ENCODE measurements at places on chromosomes 16 and 17.
A peak's percentile ranks its signal among the peaks of the same experiment; 100 is the strongest.

- DNase-seq = no peak
Observed at GRCh38 chr17:83156408-83156807, 77.0 kb downstream of the METRNL start.

- no peak for DNase-seq
Observed at GRCh38 chr16:88749358-88749757, 35.7 kb downstream of the PIEZO1 start.

DNA sequence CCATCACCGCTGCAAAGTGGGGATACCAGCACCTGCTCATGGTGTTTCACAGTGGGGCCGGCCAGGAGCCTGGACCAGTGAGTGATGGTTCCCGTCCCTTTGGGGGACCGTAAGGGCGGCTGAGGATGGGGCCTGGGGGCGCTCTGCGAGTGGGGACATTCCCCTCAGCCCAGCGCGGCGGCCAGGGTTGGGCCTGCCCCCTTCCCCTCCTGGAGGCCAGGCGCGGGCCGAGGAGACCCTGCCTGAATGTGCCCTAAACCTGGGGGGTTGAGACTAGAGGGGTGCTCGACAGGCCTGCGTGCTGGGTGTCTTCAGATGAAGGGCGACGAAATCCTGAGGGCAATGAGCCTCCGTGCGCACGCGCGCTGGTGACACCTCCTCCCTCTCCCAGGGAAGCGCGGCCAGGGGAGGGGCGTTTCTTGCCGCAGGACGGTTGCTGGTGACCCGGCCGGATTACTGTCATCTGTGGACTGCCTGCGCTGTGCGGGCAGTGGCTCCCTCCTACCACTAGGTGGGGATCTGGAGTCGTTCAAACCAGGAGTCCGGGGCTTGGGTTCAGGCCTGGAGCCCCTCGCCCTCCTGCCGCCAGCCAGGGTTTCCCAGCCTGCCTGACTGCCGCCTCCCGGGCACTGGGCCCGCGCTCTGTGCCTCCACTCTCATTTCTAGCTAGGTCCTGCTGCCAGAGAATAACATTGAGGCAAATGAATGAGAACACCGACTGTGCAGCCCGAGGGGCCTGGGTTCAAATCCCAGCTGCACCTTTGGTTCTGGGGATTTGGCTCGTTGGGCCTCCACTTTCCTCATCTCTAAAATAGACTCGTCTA lies 17.1 kb downstream of the TBX2 start:
- peak; percentile 80 for DNase-seq

GRCh38 chr17:76887802-76888201 lies 19.6 kb downstream of the MGAT5B start:
- no peak for DNase-seq

DNA sequence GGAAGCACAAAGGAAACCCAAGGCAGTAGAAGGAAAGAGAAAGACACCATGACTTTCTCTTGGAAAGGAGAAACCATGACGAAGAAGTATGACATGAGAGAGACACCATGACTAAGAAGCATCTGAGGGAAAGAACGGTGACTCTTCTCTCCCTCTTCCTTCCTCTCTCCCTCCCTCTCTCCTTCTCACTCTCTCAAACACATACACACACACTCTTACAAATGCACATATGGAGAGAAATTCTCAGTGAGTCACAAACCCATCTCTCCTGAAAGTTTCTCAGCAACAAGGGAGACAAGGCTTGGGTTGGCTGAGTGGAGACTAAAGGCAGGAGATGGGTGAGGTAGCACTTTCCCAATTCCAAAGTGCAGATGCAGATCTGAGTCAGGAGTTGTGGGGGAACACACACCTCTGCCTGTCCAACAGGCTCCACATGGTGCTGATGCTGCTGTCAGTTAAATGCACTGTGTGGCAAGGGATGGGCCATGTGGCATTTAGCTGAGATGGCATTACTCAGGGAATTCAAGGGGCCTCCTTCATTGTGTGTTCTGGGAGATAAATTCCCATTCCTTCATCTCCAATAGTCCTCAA lies 336.7 kb upstream of the C16orf82 start:
- DNase-seq = no peak

GRCh38 chr17:59607061-59607460 lies 12.6 kb upstream of the CLTC start:
- no peak for DNase-seq

- DNase-seq = no peak
Observed at GRCh38 chr16:6032438-6032837, 934.8 kb upstream of the EEF2KMT start.

GRCh38 chr17:55383771-55384642 lies 37.6 kb downstream of the MMD start:
- no peak for DNase-seq

- no peak for DNase-seq
Observed at GRCh38 chr16:68770671-68771070, 33.6 kb downstream of the CDH1 start.

GRCh38 chr16:64925166-64925565 lies 196.7 kb downstream of the CDH11 start:
- DNase-seq = no peak

GRCh38 chr17:8120520-8121406 lies 2.4 kb upstream of the ALOXE3 start:
- DNase-seq = peak; percentile 87

- DNase-seq = no peak
Observed at GRCh38 chr17:20315311-20315710, 152.0 kb downstream of the LGALS9B start.

DNA sequence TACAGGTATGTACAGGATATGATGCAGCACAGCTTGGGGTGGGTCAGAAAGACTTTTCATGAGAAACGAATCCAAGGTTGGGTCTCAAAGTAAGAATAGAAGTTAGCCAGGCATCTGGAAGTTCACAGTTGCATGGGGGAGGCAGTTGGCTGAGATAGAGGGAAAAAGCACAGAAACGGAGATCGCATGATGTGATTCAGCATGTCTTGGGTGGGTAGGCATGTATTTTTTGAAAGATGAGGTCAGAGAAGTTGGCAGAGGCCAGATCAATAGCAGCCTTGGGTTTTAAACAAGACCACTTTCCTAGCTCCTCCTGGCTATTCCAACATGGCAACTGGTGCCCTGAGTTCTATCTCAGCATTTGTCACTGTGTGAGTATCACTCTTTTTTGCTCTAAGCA lies 67.2 kb downstream of the PCTP start:
- DNase-seq = no peak

DNA sequence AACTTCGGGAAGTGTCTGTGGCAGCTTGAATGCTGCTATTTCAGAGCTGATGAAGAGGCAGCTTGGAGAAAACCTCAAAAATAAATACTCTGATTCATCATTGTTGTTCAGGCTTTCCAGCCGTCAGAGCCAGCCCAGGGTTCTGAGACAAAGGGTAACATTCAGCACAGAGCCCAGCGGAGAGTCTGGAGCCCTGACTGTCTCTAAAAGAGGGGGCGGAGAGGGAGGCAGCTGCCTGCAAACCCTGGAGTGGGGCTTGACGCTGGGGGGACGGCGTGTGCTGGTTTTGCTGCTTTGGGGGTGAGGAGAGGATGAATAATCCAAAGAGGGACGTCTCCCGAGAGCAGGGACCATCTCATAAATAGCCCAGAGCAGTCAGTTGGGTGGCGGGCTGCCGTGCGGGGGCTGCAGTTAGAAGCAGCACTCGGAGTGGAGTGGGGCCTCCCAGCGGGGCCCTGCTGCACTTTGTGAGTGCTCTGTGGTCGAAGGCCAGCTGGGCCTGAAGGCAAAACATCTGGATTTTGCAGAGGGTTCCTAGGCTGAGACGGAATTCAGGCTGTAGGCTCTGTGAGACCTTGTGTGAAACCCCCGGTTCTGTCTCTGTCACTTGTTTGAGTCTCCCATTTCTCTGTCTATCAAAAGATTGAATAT lies 237.8 kb downstream of the PRKCA start:
- DNase-seq = no peak

DNA sequence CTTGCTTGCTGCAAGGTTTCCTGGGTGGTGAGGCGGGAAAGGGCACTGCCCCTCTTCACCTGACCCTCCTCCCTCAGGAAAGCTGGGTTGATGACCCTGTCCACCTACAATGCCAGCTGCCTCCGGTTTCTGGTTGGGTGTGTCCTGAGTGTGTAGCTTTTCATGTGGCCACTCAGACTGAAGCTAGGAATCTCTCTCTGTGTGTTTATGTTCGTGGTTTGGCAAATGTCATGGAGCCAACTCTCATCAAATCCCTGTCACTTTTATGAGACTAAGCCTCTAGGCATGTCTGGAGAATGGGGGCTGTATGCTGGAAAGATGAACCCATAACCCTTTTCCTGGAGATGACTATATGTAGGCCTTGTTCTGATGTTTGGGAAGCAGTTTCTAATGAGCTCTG lies 17.1 kb downstream of the PLEKHG4 start:
- DNase-seq = no peak

DNA sequence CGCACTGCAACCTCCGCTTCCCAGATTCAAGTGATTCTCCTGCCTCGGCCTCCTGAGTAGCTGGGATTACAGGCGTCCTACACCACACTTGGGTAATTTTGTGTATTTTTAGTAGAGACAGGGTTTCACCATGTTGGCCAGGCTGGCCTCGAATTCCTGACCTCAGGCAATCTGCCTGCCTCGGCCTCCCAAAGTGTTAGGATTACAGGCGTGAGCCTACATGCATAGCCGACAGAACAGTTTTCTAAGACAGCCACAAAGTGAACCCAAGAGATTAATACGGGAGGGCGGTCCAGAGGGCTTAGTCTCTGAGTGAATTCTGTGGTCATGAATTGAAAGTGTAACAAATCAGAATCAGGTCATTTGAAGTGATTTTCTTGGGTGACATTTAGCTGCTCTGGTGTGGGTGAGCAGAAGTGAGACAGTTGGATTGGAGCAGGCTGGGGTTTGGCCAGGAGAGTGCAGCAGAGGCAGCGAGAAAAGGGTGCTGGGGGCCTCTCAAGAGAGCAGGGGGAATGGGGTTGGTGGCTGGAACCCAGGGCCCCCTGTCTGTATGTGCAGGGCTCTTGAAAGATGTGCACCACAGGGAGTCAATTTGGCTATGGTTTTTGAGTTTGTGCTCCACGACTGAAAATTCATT lies 231.4 kb upstream of the WSCD1 start:
- no peak for DNase-seq

DNA sequence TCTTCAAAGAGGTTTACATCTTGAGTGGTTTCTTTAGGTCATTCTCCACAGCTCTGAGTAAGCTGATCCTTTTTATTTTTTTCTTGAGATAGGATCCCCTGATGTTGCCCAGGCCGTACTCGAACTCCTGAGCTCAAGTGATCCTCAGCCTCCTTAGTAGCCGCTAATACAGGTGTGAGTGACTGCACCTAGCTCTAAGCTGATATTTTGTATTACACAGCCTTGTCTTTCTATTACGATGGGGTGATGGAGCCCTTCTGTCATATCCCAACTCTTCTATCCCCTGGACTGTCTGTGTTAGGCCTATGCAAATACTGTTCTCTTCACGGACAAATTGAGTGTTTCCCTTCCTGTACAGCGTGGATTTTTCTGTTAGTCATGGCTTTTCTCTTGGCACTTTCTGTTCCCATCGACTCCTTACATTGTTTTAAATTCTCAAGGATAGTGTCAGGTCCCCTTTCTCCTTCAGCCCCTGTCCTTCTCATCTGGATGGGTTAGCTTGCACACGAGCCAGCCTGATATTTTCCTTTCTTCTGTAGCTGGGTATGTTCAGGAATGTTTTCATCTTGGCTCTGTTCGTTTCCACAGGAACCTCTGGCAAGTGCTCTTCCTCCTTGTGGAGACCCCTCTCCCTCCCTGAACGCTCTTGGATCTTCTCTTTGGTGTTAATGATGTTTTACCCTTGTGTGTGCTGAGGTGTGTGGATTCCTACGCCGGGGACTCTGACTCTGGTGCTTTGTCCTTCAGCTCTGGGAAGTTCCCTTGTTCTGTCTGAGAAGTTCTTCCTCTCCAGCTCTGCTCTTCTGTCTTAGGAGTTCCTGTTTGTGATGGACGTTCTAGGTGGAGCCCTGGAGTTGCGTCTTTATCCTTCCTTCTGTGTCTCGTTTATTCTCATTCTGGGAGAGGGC lies 2.3 kb downstream of the BANP start:
- DNase-seq = no peak

DNA sequence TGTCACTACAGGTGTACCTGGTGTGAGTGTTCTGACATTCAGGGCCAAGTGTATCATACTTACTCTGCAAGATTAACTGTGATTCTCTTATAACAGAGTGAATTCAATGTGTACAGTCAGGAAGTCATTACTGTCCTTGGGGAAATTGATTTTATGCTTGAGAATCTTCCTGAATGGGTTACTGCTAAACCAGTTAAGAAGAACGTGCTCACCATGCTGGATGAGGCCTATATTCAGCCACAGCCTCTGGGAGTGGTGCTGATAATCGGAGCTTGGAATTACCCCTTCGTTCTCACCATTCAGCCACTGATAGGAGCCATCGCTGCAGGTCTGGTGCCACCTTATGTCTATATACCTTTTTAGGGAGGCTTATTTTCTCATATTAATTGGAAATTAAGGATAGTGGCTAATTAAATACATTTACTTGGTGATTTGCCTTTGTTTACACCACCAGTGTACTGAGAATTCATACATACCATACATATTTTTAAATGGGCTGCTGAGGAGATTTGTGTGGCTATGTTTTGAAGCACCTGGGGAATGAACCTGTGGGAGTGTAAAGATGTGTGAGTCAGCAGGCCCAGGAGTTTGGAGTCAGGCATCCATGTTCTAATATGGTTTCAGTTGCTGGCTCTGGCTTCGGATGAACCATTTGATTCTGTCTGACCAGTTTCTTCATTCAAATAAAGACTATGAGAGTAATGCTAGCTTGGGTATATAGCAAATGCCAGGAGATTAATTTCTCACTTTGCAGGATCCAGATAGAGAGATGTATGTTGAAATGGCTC lies 3.1 kb downstream of the ALDH3A2 start:
- no peak for DNase-seq

- peak; percentile 18 for DNase-seq
Observed at GRCh38 chr17:74521701-74522201, 9.5 kb downstream of the CD300LB start.

DNA sequence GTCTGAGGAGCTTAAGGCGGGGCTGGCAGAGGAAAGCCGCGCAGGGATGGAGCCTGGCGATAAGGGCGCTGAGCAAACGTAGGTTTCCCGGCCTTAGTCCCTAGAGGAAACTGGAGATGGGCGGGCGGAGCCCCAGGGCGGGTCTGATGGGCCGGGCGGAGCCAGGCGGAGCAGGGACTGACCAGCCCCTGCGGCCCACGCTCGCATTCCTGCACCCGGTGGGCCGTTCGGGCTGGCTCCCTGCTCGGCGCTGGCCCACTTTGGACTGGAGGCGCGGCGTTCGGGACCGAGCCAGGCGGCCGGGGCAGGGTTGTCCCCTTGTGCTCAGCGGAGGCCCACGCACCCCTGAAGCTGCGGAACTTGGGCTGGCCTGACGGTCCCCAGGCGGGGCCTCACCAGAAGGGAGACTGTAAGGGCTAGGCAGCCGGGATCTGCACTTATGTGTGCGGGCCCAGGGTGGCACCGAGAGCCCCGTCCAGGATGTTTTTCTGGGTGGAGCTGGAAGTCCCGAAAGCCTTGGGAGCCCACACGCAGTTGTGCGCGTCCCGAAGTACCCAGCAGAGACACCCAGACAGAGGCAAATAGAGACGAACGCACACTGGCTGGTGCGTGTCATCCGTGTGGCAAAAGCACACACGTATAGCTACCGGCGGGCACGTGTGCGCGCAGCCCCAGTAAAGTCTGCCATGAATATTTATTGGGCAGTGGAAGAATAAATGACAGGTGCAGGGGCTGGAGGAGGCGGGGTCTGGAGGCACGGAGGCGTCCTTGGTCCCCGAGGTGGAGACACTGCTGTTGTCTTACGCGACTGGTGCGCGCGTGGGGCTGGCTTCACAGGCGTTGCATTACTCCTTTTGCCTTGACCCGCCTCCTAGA lies 1.4 kb downstream of the PYDC1 start:
- peak; percentile 71 for DNase-seq

All from colonic mucosa (tissue), 4 donors.